ENCODE measurements at places on chromosomes 1 and 21.

GRCh38 chr1:50358962-50359361 lies 64.3 kb downstream of the DMRTA2 start:
- no peak for DNase-seq

- no peak for DNase-seq
Observed at GRCh38 chr1:17419626-17420328, 19.7 kb downstream of the RCC2 start.

DNA sequence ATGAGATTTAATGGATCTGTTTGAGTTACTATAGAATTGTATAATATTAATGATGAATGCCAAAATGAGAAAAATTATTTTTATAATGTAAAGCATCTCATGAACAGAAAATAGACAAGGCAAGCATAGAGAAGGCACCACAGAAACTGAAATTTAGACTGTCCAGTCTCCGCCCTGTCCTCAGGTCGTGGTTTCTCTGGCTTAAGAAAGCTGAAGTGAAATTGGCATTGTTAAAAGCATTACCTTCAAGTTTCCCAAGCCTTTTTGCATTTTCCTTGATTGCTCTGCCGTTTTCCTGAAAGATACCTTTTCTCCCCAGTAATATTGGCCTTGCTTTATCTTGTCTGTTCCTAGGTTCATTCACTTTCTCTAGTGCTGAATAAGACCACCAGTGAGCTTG lies 58.0 kb downstream of the VPS13D start:
- DNase-seq: no peak

DNA sequence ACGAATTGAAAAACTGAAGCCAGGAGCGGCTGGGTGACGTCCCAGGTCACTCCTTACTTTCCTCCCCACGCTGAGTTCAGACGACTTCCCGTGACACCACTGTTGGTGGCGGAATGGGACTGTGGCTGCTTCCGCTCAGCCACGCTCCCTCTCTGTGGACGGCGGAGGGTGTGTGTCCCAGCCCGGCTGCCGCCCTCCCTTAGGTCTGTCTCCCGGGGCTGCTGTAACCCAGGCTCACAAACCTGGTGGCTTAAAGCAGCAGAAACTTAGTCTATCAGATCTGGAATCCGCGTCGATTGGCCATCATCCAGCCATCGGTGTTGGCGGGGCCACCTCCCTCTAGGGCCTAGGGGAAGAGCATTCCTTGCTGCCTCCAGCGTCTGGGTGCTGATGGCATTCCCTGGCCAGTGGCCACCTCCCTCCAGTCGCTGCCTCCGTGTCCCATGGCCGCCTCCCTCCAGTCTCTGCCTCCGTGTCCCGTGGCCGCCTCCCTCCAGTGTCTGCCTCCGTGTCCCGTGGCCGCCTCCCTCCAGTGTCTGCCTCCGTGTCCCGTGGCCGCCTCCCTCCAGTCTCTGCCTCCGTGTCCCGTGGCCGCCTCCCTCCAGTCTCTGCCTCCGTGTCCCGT lies 17.5 kb downstream of the TRPM2 start:
- DNase-seq: no peak

- no peak for DNase-seq
Observed at GRCh38 chr1:39238476-39238875, 34.0 kb downstream of the MACF1 start.

DNA sequence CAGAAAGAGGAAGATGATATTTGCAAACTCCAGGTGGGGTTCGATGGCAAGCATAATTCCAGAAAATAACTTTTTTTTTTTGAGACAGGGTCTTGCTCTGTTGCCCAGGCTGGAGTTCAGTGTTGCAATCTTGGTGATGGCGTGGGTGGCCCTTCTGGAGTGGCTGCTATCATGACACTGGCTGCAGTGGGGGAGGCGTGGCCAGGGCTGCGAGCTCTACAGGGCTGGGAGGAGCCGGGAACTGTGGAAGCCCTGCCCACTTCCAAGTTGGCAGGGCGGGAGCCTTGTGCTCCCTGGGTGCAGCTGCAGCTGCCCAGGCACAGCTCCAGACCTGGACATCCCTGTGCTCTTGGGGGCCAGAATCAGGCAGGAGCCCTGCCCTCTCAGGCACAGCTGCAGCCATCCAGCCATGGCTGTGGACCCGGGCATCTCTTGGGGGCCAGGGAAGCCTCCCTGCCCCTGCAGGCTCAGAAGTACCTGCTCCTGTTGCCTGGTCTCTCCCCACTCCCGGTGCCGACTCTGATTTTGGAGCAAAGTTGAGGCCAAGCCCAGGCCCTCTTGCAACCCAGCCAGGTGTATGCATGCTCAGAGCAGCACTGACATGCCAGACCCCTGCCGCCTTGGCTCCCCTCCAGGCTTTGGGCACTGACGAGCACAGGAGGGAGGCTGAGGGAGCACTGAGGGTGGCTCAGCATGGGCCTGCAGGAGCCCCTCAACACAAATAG lies 7.2 kb upstream of the BCL10 start:
- no peak for DNase-seq

- no peak for DNase-seq
Observed at GRCh38 chr1:218377143-218377660, 32.1 kb downstream of the TGFB2 start.

GRCh38 chr21:41817228-41817627 lies 50.4 kb upstream of the RIPK4 start:
- DNase-seq: no peak

DNA sequence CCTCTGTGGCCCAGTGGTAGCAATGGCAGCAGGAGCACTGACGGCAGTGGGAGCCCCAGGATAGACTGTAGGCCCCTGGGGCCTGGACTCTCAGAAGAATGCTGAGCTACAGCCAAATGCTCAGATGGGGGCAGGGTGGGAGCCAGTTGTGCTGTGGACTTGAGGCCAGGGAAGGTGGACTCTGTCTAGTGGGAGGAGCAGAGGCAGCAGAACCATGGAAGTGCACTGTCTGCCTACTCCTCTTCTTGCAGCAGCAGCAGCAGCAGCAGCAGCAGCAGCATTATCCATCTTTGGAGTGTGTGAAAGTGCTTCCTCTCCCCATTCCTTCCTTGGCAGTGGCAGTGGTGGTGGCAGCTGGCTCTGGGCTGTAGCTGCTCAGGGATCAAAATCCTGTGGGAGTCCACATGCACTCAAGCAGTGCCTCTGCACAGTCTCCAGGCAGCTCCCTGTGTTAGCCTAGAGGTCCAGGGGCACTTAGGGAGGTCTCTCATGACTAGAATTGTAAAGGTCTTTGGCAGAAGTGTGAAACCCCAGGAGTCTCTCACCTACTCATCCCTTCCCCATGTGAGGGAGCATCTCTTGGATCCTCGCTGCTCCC lies 917.9 kb upstream of the B3GALT2 start:
- DNase-seq: no peak

DNA sequence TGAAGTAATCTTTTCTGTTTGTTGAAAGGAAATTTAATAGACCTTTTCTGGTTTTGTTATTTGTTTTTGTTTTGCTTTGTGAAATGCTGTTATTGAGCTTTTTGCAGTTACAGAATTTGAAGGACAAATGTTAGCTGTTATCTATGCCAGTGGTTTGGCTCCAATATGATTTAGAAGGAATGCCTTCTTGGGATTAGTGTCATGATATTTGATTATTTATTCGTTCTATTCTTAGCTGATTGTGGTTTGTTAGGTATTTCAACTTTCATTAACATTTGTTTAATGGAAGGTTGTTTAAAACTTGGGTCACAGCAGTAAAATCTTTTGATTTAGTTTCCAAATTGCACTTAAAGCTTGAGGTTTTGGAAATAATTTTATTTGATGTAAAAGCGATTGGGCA lies 33.5 kb downstream of the ADGRL2 start:
- DNase-seq: no peak

DNA sequence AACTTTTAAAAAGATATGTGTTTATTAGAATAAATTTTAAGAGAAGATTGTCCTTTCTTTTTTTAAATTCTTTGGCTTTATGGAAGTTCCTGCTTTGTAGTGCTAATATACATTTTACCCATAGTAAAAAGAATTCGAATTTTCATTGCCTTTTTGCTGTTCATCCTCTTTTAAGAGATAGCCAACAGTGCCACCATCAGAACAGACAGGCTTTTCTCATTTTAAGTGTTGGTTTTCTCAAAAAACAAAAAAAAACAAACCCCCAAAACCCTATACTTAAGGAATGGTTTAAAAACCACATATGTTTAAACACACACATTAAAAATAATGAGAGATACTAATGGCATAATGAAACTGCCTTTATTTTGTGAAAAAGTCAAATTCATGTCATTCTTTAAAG lies 118.8 kb downstream of the NEK7 start:
- DNase-seq: no peak

DNA sequence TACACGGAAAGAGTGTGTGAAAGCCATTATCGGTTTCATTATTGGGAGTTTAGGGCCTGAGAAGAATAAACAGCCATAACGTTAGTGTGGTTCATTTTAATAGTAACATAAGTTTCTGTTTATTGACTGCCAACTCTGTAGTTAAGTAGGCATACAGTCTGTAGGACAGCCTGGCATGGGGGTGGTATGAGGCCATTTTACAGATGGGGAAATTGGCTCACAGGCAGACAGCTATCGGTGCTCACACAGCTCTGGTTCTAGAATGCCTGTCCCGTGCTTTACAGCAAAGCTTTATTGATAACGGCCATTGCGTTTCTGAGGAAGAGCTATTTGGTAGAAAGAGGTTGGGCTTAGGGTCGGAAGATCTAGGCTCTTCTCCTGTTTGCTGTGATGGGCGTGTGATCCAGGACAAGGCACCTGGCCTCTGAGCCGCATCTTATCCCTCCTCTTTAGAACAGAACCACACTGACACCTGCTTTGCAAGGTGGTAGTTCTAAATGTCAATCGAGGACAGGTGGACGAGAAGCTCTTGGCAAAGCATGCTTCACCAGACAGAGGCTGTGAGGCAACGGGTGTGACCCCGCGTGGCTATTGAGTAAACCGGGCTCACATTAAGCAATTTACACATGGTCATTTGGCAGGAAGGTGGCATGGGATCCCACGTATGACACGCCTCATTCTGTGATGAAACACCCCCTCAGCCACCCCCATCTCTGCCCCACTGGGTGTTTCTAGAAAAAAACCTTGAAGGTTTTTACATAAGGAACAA lies 14.9 kb downstream of the ETS2 start:
- no peak for DNase-seq

GRCh38 chr1:192901500-192901899 lies 92.7 kb downstream of the RGS2 start:
- no peak for DNase-seq

- DNase-seq: no peak
Observed at GRCh38 chr1:166902279-166902678, 26.2 kb upstream of the TADA1 start.

GRCh38 chr1:32883338-32884031 lies 2.8 kb upstream of the HPCA start:
- DNase-seq: no peak

DNA sequence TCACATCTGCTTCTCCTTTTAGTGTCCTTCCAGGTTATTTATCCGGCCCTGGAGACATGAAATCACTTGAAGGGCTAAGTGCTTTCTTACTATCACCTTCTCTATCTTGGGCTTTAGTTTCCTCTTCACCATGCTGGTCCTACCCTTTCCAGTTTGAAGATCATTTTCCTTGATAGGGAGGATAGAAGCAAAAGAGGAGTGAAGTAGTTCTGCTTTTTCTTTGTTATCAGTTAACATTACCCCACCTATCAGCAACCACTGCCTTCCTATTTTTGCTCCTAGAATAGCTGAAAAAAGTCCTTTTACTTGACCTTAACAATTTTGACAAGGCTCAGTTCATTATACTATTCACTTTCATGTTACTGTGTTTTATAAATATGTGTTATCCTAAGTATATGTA lies 19.4 kb downstream of the RGL1 start:
- no peak for DNase-seq

DNA sequence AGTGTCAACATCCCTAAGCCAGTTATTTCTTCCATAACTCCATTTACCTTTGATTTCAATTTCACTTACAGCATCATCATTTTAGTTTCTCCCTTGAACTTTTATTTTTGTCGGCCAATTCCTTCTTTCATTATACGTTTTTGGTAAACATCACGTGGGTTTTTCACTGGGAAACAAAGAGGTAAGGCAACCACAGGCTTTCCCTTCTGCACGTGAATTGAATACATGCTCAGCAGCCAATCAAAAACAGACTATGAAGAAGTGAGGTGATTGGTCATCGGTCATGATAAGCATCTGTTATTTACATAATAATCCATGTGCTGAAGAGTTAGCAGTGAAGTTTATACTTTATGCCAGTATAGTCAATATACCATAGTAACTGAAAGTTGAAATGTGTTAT lies 98.7 kb downstream of the NCAM2 start:
- DNase-seq: no peak

DNA sequence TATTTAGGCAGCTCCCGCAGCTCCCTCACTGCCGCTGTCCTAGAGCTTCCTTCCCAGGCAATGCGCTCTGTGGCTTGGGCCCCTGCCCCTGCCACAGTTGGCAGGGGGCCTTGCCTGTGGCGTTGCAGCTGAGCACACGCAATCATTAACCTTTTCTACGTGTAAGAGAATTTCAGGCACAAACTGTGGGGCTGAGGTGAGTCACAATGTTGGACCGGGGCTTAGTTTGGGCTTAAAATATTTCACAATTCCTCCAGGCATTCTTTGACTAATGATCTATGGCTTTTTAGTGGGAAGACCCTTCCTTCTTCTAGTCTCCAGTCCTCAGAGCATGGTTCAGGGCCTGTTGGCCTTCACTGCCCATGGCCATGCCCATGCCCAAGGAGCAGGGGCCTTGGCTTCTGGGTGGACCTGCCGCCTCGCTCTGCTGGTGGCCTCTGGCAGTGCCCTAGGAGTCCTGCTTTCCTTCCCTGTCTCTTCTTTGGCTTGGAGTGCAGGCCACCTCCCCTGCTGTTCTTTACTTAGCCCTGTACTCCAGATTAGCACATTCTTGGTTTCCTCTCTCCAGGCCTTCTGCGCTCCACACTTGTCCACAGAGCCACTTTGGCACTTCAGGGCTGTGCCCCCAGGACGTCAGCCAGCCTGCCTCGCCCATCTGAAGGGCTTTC lies 39.2 kb downstream of the MAPKAPK2 start:
- no peak for DNase-seq

- DNase-seq: no peak
Observed at GRCh38 chr1:160850993-160851392, 11.7 kb downstream of the CD244 start.

DNA sequence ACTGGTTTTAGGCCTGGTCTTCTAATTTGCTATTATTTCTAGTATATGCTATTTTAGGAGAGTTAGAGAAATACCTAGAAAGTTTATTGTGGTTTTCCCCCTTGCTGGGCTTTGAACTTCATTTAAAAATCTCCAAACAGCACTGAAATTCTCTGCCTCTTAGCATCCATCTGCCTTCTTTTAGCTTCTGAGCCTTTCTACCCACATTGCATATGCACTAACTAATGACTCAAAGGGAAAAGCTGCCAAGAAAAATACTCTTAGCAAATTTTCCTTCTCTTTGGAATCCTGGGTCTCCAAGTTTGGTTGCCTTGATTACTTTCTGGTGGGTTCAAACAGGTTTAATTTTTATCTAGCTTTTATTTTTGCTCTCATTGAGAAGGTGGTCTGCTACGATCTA lies 408.4 kb upstream of the PTBP2 start:
- DNase-seq: no peak

DNA sequence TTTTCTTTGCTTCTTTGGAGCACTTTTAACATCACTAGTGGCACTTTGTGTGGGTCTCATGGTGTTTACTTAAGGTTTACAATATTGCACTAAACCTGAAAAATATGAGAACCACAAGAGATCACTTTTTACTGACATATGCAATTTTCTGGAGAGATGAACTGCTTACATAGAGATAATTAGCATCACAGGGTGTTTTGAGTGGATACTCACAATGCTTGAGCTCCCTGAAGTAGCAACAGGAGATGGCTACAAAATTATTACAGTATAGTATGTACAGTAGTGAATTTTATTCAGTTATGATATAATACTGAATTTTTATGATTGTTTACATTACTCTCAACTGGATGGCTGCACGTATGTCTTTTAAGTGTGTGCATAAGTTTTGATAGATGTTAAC lies 22.6 kb downstream of the RPRD2 start:
- DNase-seq: no peak
